ENCODE measurements at places on chromosomes 2 and 18.

- DNase-seq = no peak
Measured at GRCh38 chr2:110101280-110101844, 14.3 kb downstream of the MALL start.

DNA sequence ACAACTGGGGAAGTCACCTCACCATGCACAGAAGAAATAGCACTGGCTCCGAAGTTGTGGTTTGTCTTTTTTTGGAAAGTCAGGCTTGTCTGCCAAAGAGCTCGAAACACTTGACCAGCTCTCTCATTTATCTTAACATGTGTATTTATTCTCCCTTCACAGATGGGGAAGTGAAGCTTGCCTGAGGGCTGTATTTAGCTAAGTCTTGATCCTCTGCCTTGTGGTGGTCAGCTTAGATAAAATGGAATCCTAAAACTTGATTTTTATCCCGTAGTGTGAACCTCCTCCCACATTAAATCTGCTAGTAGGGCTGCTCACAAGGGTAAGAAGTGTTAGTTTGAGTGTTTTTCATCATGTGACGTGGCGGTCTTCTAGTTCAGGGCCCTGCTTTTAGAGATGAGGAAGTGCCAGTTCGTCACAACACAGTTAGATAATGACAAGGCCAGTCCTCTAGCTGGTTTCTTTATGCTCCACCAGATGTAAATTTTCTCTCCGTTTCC lies 89.7 kb downstream of the TMEM247 start:
- no peak for DNase-seq

GRCh38 chr18:79422022-79422782 lies 26.5 kb downstream of the NFATC1 start:
- DNase-seq = no peak

- DNase-seq = no peak
Measured at GRCh38 chr18:32867936-32868335, 95.1 kb upstream of the KLHL14 start.

GRCh38 chr2:190031969-190032618 lies 30.4 kb downstream of the MSTN start:
- DNase-seq = no peak

DNA sequence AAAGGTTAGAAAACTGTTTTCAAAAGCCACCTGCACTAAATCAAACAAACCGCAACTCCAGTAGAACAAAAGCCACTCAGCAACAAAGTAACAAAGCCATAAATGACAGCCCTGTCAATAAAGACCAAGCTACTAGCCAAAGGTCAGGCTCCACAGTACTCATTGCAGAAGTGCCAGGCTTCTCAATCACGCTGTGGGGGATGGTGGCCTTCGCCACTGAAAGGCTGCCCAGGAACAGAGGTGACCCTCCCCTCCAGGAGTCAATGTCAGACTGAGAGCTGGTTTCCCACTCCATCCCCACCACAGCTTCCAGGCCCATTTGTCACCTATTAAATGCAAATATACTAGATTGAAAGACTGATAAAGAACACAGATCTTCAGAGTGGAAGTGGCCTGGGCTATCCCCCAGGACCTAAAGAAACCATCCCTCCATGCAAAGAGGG lies 5.9 kb downstream of the ATP8B1 start:
- no peak for DNase-seq

DNA sequence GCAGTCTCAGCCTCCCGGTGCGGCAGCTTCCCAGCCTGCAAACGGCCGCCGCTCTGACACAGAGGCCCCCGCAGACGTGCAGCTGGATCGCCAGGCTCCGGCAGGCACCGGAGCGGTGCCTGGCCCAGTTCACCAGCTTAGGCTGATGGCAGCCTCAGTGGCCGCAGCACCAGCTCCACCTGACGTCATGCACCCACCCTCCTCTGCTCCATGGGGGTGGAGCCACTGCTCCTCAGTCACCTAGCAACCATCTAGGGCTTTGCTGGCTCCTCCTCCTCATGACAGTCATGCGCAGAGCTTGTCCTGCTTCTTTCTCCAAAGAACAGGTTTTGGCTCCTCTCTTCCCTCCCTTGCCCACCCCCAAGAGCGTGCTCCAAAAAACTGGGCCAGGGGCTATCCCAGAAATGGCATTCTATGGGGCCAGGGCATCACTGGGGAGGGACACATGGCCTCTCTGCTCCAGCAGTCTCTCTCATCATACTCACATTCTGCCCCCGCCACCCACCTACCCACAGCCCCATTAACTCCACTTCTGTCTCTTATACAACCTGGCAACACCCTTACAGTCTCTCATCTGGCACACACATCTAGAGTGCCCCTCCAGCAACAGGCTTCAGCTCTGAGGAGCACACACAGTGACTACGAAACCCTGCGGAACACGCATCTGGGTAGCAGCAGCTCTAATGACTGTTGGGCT lies 5.5 kb downstream of the DCTN1 start:
- DNase-seq = no peak

DNA sequence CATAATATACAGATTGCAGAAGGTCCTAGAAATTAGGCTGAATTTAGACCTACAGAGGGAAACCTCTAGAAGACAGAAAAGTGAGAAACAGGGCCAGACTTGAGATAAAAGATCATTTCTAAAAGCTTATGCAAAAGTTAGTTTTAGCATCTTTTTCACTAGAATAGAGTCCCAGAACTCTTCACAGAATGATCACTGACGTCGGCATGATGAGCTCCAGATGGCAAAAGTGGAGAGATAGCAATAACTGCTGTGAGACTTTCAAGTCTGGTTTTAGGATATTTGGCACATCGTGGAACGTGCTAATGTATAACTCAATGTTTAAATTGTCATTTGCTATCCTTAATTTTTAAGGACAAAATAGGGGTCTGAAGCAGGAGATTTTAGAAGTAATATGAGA lies 1050.7 kb upstream of the CELF4 start:
- DNase-seq = no peak

GRCh38 chr2:218662377-218662776 lies 2.9 kb downstream of the BCS1L start:
- DNase-seq = no peak

Measured in stimulated activated CD4-positive, alpha-beta T cell treated with anti-CD3 and anti-CD28 coated beads, Interleukin-1b, Interleukin-23, amount 100 ng/mL, for 1 hour (primary cell).